ENCODE measurements at places on chromosomes 7 and 10. TPM values are rescaled to one million over a fixed set of nuclear protein-coding genes. Genes with fewer than 3 reads are reported as not detected.

TMEM273 gene
- not detected for total RNA-seq

AGBL3 gene
- total RNA-seq: 1.1 TPM

KLF14 gene
- total RNA-seq: 0.20 TPM

NUPR2 gene
- total RNA-seq: not detected

MRPS17 gene
- 24.9 TPM for total RNA-seq

CHST15 gene
- total RNA-seq: 19.2 TPM

ITGA8 gene
- total RNA-seq: not detected

ADCY1 gene
- 0.08 TPM for total RNA-seq

MEST gene
- total RNA-seq: 0.30 TPM

INA gene
- total RNA-seq: not detected

PTPN20 gene
- total RNA-seq: not detected

CTBP2 gene
- total RNA-seq: 72.9 TPM

PTF1A gene
- not detected for total RNA-seq

ASB15 gene
- total RNA-seq: not detected

NEUROD6 gene
- not detected for total RNA-seq

MRC1 gene
- total RNA-seq: 0.03 TPM

AZGP1 gene
- total RNA-seq: not detected

GIMAP1 gene
- not detected for total RNA-seq

CHAT gene
- not detected for total RNA-seq

NRG3 gene
- total RNA-seq: not detected

RADIL gene
- 0.57 TPM for total RNA-seq

GPC2 gene
- total RNA-seq: not detected

CRCP gene
- 24.7 TPM for total RNA-seq

FAM237B gene
- not detected for total RNA-seq

MSRB2 gene
- 10.1 TPM for total RNA-seq

FANK1 gene
- total RNA-seq: 0.42 TPM

KCNH2 gene
- 0.34 TPM for total RNA-seq

CAV2 gene
- 94.8 TPM for total RNA-seq

PTPRN2 gene
- not detected for total RNA-seq

HOXA4 gene
- total RNA-seq: 1.3 TPM

NKX2-3 gene
- total RNA-seq: not detected

TMEM26 gene
- total RNA-seq: not detected

MYPN gene
- 3.6 TPM for total RNA-seq

ABCB4 gene
- total RNA-seq: 1.1 TPM

AGR2 gene
- not detected for total RNA-seq

ASIC3 gene
- not detected for total RNA-seq

ENO4 gene
- total RNA-seq: not detected

GPR158 gene
- 10.9 TPM for total RNA-seq

SPDYE11 gene
- total RNA-seq: not detected

LARP4B gene
- total RNA-seq: 49.5 TPM

FAM24A gene
- total RNA-seq: not detected

ALOX5 gene
- total RNA-seq: not detected

TPST1 gene
- total RNA-seq: 46.4 TPM

ADAM12 gene
- total RNA-seq: 1.7 TPM

NUTM2E gene
- not detected for total RNA-seq

SEC61G gene
- total RNA-seq: 184 TPM

BLNK gene
- not detected for total RNA-seq

XRCC2 gene
- 10.5 TPM for total RNA-seq

AGMO gene
- not detected for total RNA-seq

EIF5AL1 gene
- 1.0 TPM for total RNA-seq

DDC gene
- total RNA-seq: not detected

ATAD1 gene
- 42.3 TPM for total RNA-seq

Measured in HT1080 (cell line).